ENCODE measurements at places on chromosomes 7 and 10.

- DNase-seq, result no peak
Measured at GRCh38 chr7:124649397-124650014, 116.1 kb downstream of the GPR37 start.

- no peak for DNase-seq
Measured at GRCh38 chr7:123548406-123548805, 9.2 kb downstream of the NDUFA5 start.

- no peak for DNase-seq
Measured at GRCh38 chr7:13848681-13849131, 140.8 kb downstream of the ETV1 start.

GRCh38 chr7:24959735-24960485 lies 20.1 kb downstream of the OSBPL3 start:
- no peak for DNase-seq

GRCh38 chr10:49365275-49365674 lies 30.6 kb downstream of the DRGX start:
- no peak for DNase-seq

GRCh38 chr10:11164803-11165590 lies 147.3 kb downstream of the CELF2 start:
- DNase-seq, result peak; percentile 89

DNA sequence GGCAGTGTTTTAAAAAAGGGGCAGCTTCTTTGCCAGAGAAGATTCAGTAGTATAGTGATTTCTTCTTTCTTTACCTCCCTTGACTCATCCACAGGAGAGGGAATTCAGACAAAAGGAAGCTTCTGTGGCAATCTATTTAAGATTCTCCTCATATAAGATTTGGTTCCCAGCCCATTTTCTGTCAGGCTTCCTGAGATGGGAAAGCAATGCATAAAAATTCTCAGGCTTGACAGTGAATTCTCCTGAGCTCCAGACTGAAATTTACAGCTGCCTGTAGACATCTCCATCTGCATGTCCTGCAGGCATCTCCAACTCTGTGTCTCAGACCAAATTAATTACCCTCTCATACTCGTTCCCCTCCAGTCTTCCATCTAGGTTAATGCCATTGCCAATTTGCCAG lies 72.8 kb downstream of the TSPAN12 start:
- no peak for DNase-seq

- no peak for DNase-seq
Measured at GRCh38 chr10:101902032-101902819, 58.6 kb upstream of the KCNIP2 start.

GRCh38 chr7:112799448-112800120 lies 9.4 kb upstream of the TMEM168 start:
- no peak for DNase-seq

GRCh38 chr7:42730586-42730985 lies 181.3 kb downstream of the C7orf25 start:
- DNase-seq, result no peak

DNA sequence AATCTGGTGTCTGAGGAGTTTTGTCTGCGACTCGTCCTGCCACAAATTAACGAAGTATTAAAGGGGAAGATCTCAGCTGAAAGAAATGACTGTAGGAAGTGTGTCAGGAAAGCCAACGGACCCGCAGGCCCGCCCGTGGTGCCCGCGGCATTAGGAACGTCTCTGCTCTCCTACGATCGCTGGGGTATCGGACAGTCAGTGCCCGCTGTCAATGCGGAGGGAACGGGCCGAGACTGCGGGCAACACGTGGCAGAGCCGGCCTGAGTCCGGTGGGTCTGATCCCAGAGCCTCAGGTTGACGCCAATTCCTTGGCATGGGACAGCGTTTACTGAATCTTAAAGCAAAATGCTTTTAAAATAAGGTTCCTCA lies 128.7 kb downstream of the KBTBD2 start:
- no peak for DNase-seq

- DNase-seq, result no peak
Measured at GRCh38 chr10:70122742-70123141, 9.9 kb downstream of the AIFM2 start.

GRCh38 chr10:5497289-5497688 lies 2.1 kb downstream of the CALML5 start:
- no peak for DNase-seq

- DNase-seq, result no peak
Measured at GRCh38 chr10:79188154-79188965, 119.6 kb downstream of the ZMIZ1 start.

DNA sequence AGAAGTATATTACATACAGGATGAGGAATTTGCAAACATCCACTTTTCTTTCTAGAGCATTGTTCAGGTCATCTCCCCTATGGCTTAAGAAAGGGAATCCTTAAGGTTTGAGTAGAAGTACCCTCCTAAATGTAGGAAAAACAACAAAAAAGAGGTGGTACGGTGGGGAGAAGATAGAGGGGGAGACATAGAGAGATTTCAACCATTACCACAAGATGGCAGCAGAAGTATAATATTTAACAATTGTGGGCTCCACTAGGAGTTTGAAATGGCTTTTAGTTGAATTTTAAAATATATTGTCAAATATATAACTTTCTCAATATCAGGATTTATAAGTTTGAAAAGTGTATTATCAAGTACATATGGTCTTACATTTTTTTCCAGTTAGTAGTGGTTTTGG lies 72.7 kb upstream of the PRKG1 start:
- no peak for DNase-seq

GRCh38 chr10:132408367-132408781 lies 11.4 kb downstream of the PWWP2B start:
- no peak for DNase-seq

DNA sequence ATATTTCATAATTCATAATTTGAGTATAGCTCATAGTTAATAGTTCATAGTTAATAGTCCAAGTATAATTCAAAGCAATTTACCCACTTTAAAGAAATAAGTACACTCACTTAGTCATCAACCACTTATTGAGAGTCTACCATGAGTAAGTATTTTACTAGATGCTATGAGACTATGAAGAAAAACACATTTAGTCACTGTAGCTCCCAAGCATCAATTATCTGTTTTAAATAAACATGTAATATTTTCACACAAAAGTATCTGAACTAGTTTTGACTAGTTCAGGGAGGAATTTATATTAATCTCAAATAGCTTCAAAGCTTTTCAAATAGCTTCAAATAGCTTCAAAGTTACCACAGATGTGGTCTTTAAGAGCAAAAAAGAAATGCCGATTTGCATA lies 119.2 kb downstream of the ANK3 start:
- no peak for DNase-seq

DNA sequence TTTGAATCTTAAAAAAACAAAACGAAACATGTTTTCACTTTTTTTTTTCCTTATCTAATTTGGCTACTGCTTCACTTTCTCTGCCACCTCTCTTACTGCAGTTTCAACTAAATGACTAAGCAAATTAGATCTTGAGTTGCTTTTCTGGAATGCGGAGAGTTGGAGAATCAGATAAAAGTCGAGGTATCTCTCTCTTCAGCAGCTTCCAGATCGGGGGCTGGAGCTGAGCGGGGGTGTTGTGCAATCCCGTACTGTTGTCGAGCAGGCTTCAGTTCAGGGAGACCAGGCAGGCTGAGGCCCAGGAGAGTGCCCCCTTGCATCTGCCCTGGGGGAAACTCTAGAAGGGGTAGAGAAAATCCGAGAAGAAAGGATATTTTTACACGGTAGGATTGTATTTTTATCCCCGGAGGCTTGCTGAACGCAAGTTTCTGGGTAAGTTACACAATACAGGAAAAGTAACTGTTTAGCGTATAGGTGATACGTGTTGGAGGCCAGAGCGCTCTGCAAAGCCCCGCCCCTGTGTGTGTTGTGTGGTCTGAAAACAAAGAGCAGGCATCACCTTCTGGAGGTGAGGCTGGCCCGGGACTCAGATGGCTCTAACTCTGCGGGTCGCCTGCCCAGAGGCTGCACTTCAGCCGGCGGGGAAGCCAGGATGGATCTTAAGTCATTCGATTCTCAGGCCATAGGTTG lies 116.6 kb downstream of the KLF6 start:
- DNase-seq, result peak; percentile 80

GRCh38 chr7:36733411-36733810 lies 9.1 kb upstream of the AOAH start:
- DNase-seq, result no peak

GRCh38 chr7:30406664-30407425 lies 71.7 kb downstream of the NOD1 start:
- DNase-seq, result no peak

- DNase-seq, result no peak
Measured at GRCh38 chr10:22454634-22455033, 109.3 kb downstream of the SPAG6 start.

DNA sequence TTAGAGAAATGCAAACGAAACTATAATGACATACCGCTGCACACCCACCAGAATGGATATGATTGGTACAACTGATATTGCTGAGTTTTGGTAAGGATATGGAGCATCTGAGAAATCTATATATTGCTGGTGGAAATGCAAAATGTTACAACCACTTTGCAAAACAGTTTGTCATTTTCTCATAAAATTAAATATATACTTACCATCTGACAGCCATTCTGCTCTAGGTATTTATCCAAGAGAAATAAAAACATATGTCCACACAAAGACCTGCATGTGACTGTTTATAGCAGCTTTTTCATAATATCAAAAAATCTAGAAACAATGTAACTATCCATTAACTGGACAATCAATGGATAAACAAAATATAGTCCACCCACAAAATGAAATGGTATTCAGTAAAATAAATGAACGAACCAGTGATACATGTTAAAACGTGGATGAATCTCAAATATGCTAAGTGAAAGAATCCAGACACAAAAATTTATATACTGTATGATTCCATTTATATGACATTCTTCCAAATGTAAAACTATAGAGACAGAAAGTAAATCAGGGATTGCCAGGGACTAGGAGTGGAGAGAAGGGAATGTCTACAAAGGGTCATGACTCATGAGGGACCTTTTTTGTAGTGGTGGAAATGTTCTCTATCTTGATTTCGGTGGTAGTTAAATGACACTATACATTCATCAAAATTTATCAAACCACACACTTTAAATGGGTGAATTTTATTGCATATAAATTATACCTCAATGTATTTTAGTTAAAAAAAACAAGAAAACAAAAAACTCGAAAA lies 312.0 kb upstream of the GLI3 start:
- DNase-seq, result no peak

DNA sequence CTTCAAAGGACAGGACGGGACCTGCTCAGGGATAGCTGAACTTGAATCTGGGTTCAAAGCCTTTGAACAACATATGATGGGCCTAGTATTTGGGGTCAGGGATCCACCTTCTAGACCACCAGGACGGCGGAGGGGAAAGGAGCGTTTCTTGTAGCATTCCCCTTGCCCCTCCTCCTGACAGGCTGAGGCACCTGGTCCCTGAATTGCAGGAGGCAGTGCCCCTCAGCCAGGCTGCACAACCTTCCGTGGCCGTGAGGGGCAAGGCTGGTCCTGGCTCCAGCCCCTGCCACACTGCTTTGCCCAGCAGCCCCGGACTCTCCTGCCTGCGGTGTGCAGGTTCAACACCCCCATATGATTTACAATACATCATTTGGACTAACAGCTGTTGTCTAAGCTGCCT lies 58.1 kb downstream of the INSIG1 start:
- peak; percentile 59 for DNase-seq

- DNase-seq, result no peak
Measured at GRCh38 chr10:127347202-127347959, 151.0 kb upstream of the INSYN2A start.

DNA sequence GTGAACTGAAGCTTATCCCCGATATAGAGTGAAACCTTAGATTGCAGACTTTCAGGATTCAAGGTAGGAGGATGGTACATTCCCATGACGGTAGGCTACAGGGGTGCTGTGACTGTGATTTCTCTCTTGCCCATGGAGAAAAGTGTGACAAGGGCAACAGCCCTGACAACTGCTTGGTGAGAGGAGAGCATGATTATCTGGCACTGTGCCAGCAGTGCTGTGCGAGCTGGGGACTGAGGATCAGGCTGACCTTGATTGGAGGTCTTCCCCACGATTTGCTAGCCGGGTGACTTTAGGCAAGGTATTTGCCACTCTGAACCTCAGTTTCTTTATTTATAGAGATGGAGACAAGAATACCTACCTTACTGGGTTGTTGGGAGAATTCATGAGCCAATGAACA lies 229.5 kb downstream of the PTEN start:
- no peak for DNase-seq

DNA sequence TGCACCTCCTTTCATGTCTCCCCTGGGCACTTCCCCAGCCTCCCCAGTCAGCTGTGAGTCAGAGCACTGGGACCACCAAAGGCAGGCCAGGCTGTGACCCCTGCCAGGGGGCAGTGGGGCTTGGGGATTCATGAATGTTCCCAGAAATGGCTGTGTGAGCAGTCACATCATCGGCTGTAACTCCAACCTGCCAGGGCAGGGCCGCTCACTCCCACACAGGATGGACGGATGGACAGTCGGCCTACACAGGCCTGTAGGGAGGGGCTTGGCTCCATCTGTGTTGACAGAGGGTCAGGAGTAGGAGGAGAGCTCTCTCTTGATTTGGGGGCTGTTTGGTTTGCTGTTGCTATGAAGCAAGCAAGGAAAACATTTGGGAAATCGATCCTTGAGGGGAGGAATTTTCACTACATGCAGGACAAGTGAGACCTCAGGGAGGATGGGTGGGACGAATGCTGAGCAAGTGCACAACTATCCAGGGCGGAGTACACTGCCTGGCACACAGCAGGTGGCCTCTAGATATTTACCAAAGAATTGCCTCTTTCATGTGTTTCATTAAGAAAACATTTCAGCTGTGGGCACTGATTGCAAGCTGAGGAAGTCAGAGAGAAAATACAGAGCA lies 2.9 kb upstream of the IGFBP1 start:
- DNase-seq, result peak; percentile 64

- DNase-seq, result no peak
Measured at GRCh38 chr10:62056219-62056618, 154.7 kb downstream of the ARID5B start.

DNA sequence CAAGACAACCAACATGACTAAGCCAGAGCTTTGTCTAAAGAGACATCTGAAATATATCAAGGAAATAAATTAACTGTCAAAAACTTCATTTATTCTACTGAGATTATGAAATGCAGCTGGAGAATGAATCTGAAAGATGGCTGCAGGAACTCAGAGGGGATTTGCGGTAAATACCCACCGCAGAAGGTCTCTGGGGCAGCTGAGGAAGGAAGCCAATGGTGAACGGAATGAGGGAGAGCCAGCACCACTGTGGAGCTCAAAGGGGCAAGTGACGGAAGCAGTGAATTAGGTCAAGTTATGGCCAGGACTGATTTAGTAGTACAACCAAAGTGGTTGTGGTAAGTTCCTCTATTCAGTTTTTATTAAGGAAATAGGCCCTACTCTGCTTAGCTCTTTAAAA lies 215.3 kb upstream of the GLI3 start:
- no peak for DNase-seq

DNA sequence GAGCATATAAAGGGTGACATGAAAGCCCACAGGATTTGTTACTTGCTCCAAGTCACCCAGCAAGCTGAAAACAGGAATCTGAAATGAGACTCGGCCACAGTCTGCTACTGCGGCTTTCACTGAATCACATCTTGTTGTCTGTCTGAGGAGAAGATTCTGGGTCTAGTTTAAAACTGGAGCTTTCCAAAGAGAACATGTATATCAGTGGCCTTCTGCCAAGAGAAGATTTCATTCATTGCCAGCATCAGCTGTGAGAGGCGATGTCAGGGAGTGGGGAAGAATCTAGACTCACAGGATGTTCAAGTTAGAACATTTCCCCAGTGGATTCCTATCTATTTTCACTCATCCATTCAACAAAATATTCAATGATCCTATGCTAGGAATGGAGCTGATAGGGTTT lies 122.8 kb downstream of the GALNT17 start:
- DNase-seq, result no peak

- no peak for DNase-seq
Measured at GRCh38 chr7:23462846-23463245, 7.4 kb downstream of the IGF2BP3 start.
